Upper lobe of right lung (tissue), 1 donor: ENCODE measurements at places on chromosomes 7 and 10.

DNA sequence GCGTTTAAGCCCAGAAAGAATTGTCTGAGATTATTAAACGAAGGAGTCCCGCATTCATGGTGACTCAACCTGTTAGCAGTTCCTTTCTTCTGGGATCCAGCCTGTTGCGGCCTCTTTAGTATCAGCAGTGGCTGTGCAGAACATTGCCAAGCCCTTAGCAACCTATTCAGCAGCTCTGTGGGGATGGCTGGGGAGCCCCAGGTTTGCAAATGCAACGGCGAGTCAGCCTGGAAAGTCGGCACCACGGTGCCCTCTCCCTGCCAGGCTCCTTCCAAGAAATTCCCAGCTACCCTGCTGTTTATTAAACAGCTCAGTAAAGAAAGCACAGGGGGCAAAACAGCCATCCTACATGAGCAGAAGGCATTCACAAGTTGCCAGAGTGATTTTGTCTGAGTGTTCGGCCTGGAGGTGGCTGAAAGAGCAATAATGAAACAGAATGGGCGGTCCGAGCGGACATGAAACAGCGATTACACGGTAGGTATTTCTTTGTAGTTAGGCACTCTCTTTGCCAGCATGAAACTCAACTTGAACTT is 198.3 kb downstream of the BAMBI start:
- no peak for DNase-seq

GRCh38 chr10:95260397-95260881 is 30.4 kb downstream of the PDLIM1 start:
- no peak for DNase-seq

- DNase-seq, result no peak
Observed at GRCh38 chr7:21330462-21331178, 97.3 kb upstream of the SP4 start.

GRCh38 chr10:71259815-71260501 is 47.6 kb downstream of the UNC5B start:
- no peak for DNase-seq

DNA sequence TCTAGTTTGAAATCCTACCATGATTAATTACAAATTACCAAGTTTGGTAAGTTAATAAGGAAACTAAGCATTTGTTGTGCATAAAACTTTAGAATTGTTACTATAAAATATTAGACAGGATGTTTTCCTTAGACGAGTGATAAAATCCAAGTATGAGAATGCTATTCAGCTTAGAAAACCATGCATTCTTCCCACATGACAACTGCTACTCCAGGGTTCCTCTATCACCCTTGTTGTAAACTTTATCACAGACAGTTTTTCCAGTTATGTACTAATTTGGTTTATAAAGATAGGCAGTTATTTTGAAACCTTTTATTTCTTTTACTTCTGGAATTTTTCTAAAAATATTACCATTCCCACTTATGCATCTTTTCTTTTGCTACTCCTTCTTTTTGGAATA is 52.0 kb downstream of the SIRT1 start:
- no peak for DNase-seq

GRCh38 chr7:22452142-22452959 is 47.6 kb downstream of the STEAP1B start:
- peak; percentile 74 for DNase-seq
